ENCODE measurements at places on chromosomes 7 and 10.

DNA sequence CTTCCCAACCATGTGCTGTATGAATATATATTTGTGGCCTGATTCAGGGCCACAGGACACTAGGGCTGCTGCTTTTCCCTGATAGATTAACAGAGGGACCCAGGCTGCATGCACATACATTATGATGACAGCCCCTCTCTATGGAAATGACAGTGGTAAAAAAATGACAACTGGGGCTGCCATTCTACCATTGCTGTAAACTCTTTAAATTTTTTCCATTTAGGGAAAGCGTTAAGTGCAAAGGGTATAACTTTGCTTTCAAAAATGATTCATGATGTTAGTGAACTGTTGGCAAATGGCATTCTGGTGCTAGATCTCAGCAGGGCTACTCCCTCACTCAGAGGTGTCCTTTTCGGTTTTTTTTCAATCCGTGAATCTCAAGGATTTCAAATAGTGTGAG lies 4.2 kb downstream of the CTBP2 start:
- no peak for DNase-seq

- DNase-seq = no peak
These were observed 143.8 kb downstream of the TEX36 start for GRCh38 chr10:125538947-125539731.

DNA sequence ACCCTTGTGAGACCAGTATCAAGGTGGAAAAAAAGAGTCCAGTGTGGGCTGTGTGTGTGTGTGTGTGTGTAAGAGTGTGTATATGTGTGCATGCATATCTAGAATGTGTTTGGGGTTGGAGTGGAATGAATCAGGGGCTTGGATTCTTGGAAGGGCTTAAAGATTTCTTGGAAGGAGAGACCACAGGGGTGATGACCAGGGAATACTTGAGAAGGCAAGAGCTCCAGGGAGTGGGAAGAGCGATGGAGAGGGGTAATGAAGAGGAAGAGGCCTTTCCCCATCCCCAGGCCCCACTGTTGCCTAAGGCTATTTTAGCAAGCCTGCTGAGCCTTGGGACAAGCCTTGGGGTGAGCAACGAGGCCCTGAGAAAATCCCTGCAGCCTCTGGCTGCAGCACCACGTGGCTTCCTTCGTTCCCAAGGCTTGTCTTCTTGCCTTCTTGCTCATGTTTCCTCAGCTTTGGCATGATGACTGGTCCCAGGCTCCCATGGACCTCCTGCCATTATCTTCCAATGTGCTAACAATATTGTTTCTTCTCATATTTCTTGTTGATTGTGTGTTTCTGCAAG lies 663.4 kb downstream of the INHBA start:
- no peak for DNase-seq

DNA sequence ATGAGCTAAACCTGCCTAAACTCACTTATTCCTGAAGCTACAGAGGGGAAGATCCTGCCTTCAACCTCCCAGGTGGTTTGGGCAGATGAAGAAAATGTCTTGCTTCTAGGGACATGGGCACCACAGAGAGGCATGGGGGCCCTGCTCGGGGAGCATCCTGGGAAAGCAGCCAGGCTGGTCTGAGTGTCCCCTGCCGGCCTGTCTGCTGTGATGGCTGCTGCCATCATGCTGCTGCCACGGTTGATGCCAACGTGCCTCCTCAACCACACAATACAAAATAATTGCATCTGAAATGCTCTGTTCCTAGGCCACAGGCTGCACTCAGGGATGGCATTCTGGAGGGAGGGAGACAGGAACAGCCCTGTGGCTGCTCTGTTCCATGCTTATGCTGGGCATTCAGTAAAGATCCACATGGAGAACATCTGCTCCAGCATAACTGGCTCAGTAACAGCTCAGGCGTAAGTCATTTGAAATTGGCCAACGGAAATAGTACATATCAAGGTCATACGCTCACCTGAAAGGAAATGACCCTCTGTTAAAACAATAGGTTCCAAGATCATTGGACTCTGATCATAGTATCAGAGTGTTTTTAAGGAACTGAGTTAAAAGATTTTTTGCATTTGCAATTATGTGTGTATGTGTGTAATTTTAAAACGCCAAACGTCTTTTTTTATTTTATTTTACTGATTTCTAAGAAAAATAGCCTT lies 299.0 kb downstream of the TNS3 start:
- no peak for DNase-seq

DNA sequence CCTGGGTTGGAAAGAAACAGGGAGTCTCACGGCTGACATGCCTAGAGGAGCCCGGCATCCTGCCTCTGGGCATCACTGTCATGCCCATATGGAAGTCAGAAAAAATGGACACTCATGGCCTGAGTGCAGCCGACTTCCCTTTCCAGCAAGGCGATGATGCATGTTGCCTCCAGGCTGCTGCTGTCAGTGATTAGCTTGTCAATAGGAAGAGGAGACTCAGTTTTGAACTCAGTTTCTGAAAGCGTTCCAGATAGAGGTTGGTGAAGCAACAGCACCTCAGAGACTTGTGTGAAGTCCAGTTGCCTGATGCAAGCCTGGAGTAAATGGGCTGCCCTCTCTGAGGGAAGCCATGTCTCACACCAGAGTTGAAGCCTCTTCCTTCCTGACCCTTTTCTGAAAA lies 148.4 kb downstream of the TPST1 start:
- no peak for DNase-seq

DNA sequence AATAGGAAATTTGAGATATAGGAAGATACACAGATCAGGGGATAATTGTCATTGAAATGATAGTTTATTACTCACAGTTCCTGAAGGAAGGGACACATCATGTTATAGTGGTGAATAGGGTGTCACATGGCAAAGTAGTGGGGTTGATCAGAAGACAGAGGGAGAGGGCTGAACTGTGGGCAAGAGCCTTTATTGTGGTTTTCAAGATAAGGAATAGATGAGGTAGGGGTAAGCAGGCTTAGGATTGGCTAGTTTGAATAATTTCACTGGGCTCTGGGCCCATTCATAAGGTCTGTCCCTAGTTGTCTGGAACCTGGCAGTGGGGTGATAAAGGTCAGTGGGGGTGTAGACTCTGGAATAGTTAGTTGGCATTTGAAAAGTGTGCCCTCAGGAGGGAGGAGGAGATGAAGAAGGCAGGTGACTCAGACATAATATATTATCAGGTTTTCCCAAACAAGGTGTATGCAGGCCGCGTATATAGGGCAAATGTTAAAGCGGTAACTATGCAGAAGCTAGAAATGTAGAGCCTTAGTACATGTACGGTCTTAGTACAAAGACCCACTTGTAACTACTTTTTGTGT lies 18.5 kb downstream of the FGL2 start:
- no peak for DNase-seq

DNA sequence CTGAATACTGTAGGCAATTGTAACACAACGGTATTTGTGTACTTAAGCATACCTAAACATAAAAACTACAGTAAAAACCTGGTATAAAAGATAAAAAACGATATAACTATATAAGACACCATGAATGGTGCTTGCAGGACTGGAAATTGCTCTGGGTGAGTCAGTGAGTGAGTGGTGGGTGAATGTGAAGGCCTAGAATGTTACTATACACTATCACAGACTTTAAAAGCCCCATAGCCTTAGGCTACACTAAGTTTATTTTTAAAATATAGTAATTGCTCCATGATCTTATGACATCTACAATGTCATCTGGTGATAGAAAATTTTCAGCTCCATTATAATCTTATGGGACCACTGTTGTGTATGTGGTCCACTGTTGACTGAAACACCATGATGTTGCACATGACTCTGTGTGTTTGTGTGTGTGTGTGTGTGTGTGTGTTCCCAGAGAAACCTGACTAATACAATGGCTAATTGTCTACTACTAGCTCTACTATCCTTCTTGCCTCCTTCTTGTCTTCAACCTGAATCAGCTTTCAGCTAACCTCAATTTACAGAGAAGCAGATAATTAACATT lies 27.6 kb upstream of the PRPF18 start:
- DNase-seq = no peak

DNA sequence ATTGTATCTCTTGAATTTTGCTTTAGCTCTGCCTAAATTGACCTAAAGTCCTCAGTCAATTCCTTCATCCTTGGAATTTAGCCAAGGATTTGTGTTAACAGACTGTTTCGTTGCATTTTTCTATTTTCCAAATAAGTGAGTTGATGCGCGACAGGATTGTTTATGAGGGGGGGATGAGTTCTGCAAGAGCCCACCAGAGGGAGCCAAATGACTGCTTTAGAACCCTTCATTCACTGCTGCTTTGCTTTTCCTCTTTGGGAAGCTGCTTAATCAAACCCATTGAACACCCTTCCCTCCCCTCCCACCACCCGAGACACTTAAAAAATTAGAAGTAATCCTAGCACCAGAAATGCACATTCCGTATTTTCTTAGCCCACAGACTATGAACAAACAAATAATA lies 33.7 kb upstream of the PTF1A start:
- DNase-seq = peak; percentile 56

- no peak for DNase-seq
These were observed 163.1 kb downstream of the PRKCQ start for GRCh38 chr10:6416892-6417512.

- DNase-seq = no peak
These were observed 9.6 kb downstream of the INMT start for GRCh38 chr7:30761214-30762156.

DNA sequence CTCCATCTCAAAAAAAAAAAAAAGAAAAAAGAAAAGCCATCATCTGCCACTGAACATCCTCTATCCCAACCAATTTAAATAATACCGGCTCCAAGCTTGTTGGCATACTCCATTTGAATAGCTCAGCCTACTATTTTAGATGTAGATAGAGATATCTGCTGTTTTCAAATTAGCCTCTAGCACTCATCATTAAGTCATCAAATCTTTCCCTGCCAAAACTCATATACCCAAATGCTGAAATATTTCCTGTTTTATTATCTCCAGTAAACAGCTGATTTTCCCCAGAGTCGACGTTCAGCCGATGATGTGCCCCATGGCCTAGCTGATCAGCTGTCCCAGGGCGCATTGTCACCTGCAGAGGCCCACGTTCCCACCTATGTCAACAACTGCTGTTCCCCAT lies 34.5 kb upstream of the FRMD4A start:
- no peak for DNase-seq

- DNase-seq = no peak
These were observed 117.3 kb downstream of the THSD7A start for GRCh38 chr7:11714676-11715075.

- DNase-seq = no peak
These were observed 656.8 kb upstream of the ANKRD30A start for GRCh38 chr10:36468620-36469019.

DNA sequence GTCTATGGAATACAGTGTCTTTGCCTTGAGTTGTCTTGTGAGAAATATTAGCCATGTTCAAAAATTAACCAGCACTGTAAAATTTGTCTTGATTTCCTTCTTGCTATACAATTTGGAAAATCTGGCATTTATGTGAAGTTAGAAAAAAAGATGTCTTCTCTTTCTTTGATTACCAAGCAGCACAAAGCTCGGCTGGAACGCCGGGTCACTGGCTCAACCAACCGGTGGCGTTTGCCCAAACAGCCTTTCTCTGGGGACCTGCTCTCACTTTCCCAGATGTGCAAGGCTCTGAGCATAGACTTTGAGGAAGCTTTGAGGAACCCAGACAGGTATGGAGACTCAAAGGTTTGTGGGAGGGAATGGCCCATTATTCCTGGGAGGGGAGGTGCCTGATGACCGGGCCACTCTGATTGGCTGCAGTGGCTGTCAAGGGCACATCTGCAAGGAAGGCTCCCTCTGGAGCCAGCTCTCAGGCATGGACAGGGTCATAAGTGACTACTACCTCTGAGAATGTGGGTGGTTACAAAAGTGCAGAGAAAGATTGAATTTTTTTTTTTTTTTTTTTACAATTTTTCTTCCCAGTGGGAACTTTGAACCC lies 5.6 kb downstream of the BTBD16 start:
- DNase-seq = peak; percentile 32

DNA sequence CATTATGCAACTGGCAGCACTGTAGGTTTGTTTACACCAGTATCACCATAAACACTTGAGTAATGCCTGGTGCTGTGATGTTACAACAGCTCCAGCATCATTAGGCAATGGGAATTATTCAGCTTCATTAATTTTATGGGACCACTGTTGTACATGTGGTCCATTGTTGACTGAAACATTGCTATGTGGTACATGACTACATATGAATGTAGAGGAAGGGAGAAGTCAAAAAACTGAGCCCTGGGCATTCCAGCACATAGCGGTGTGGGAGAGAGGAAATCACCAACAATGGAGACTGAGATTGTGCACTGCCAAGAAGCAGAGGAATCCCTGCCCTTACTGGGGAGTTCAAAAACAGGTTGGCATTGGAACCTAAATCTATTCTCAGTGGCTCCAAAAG lies 89.0 kb downstream of the TRIM24 start:
- no peak for DNase-seq

DNA sequence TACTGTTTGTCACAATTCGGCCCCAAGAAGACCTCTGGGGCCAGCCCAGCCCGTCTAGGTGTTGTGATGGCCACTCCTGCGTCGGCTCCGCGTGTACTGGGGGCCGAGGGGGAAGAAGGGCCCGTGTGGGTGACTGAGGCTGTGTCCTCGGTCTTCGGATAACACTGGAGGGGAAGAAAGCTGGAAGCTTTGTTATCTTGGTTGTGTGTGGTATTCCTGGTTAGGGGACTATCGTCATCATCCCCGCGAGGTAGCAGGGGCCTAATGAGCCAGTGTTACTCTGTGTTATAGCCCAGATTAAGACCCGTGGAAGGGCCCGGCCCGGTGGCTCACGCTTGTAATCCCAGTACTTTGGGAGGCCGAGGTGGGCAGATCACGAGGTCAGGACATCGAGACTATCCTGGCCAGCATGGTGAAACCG lies 854 bp downstream of the MTG1 start:
- no peak for DNase-seq

- DNase-seq = no peak
These were observed 33.2 kb upstream of the MKRN1 start for GRCh38 chr7:140512317-140513000.

DNA sequence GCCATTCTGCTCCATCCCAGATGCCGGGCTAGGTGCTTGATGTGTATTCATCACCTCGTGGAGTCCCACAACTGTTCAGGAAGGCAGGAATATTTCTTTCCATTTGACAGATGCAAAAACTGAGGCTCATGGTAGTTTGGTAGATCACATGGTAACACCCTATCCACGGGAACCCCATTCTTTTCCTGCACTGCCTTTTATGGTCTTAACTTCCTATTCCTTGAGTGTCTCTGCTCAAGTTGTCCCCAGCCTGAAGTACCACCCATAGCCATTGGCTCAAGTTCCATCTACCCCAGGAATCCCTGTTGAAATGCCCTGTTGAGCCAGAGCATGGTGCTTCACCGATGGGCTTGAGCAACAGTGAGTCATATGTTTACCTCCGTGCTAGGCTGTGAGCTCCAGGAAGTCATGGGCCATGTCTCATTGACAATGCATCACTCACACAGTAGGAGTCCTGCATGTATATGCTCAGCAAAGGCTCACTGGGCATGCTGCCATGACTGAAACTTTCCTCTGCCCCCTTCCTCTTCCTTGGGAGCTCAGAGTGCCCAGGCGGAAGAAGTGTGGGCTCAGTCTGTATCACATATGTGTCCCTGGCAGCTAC lies 71.7 kb upstream of the ADAM12 start:
- no peak for DNase-seq

GRCh38 chr7:1923409-1924257 lies 253.6 kb downstream of the ELFN1 start:
- DNase-seq = no peak
